Endothelial cell (in vitro differentiated cells): ENCODE measurements at places on chromosomes 2 and 18.

- DNase-seq: no peak
Measured at GRCh38 chr2:215031321-215031720, 107.1 kb downstream of the ABCA12 start.

DNA sequence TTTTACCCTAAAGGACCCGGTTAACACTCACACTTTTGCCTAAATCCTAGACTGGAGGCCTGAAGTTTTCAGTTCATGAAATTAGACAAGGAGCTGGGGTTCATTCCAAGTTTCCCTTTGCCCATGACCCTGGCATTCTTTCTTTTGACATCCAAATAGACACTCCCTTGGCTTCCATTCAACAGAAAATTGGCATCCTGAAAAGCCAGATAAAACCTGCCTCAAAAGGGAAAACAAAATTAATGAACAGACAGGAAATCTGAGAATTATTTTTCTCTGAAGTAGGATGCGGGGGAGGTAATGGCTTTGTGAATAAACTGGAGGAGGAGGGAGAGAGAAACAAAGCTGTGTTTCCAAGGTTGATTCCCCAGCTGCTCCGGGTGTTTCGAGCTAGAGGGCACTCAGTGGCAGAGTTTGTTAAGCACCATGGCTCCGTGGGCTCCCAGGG, 41.0 kb downstream of the SPP2 start:
- no peak for DNase-seq

DNA sequence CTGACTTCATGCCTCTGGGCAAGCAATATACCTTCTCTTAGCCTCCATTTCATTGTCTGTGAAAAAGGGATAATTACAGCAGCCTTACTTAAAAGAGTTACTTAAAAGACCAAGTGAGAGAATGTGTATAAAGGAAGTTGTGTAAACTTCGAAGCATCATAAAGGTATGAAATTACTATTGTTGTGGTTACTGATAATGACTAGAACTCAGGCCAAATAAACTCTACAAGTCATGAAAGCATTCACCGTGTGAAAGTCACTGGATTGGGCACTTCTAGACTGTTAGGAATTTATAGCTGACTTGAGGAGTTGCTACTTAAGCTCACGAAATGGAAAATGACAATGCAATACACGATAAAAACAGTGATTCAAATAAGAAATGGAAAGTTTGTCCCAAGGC, 67.4 kb upstream of the HAAO start:
- DNase-seq: no peak

DNA sequence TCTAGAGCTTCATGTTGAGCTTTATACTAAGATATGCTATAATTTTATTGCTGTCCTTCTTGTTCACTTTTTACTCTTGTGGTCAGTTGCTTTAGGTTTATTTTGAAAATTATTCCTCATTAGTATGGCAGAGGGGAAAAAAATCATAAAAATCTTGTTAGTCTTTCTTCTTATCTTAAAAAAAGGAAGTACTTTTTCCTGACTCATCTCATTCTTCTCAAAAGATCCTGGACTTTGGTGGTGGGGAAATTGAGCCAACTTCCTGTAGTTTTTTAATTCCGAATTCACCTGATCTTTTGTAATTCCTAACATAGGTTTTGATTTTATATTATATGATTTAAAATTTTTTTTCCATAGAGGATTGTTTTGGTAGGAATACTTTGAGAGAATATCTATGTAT, 3.8 kb downstream of the SLC4A1AP start:
- no peak for DNase-seq

- DNase-seq: no peak
Measured at GRCh38 chr2:157789256-157789655, 86.9 kb downstream of the ACVR1 start.

- DNase-seq: no peak
Measured at GRCh38 chr2:158127380-158127804, 25.7 kb downstream of the UPP2 start.

- DNase-seq: no peak
Measured at GRCh38 chr2:227617316-227618230, at the start of gene SCYGR4. Gene SCYGR4 (plus strand): TSS chr2:227617498. CDS start chr2:227617498, 0 bp downstream.

DNA sequence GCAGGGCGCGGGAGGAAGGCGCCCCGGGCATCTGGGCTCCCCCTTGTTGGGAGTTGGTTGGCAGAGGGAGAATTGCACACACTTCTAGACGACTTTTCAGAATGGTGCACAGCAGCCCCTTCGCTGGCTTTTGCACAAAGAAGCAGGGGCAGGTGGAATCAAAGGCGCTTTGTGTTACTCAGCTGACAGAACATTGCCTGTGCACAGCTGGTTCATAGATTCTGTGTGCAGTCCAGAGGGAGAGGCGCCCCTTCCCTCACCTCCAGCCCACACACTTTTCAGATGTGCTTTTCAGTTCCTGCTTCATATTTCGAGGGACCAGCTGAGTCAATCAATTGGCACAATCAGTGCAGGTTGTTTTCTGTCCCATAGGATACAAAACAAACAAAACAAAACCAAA, 348.4 kb upstream of the RAB12 start:
- DNase-seq: no peak

DNA sequence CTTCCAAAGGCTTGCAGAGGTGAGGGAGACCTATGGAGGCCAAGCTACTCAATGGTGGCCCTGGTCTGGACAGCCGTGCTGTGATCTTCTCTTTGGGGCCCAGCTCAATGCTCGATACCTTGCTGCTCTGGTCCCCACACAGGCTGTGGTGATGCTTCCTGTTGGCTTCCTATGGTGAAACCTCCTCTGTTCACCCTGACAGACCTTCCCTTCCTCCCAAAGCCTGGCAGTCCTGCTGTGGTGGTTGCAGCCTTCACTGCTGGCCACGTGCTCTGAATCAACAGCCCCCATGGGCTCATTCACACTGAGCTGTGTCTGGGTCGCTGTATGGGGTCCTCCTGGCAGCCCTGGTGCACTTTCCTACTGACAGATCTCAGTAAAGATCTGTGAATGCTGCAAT, 31.0 kb upstream of the GALR1 start:
- no peak for DNase-seq

DNA sequence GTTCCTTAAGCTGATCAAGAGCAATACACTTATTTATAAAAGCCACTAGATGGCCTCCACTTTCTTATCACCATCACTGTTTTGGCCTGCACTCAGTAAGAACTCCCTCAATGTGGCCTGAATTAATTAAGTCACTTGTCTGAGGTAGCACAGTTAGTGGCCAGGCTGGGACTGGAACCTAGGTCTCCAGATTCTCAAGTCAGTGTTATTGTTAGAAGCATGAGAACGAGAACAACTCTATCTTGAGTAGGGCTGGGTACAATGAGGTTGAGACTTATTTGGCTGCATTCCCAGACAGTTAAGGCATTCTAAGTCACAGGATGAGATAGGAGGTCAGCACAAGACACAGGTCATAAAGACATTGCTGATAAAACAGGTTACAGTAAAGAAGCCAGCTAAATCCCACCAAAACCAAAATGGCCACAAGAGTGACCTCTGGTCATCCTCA, 115.8 kb downstream of the SS18 start:
- DNase-seq: no peak

GRCh38 chr2:126771094-126771493, 115.1 kb downstream of the GYPC start:
- DNase-seq: no peak

- DNase-seq: no peak
Measured at GRCh38 chr2:223117533-223117932, 65.5 kb downstream of the KCNE4 start.

DNA sequence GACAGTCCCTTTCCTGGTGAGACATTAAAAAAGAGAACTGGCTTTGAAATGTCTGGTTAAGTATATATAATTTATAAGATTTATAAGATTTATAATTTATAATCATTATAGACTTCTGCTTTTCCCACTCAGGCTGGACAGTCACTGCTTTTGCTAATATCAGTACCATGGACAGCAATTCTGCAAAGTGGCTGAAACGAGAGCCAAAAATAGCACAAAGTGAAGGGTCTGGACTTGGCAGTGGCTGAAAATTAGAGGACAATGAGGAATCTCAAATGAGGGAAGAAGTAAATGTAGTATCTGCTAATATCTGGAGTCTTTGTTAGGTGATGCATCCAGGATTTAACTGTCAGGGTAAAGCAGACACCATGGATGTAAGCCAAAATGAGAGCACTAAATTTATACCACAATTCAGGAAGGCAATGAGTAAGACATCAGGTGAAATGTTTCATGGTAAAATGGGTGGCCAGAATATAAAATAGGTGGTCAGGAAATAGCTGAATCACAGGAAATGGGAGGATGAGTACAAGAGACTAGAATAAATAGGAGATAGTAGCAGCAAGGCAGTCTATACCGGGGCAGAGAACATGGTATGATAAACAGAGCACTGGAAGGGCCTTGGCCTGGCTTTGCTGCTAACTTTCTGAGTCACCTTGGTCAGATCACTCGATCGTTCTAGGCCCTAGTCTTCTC, 39.6 kb upstream of the BOD1L2 start:
- DNase-seq: peak; percentile 33

DNA sequence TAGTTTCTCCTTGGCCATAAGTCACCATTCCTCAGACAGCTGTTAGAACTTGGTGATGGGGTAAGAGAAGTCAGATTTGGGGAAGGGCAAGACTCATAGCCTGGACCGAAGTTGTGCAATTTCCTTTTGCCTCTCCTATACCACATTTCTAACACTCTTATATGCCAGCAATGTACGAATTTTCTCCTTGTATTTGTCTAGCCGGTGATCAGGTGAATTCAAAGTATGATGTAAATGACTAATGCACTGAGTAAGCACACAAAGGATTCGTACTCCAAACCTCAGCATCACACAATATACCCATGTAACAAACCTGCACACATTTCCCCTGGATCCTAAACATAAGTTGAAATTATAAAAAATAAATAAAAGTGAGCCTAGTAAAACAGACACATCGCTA, 1143.5 kb upstream of the CELF4 start:
- no peak for DNase-seq

- no peak for DNase-seq
Measured at GRCh38 chr18:55236150-55236931, 277.1 kb upstream of the CCDC68 start.

GRCh38 chr2:127770973-127771735, 39.8 kb downstream of the WDR33 start:
- no peak for DNase-seq

DNA sequence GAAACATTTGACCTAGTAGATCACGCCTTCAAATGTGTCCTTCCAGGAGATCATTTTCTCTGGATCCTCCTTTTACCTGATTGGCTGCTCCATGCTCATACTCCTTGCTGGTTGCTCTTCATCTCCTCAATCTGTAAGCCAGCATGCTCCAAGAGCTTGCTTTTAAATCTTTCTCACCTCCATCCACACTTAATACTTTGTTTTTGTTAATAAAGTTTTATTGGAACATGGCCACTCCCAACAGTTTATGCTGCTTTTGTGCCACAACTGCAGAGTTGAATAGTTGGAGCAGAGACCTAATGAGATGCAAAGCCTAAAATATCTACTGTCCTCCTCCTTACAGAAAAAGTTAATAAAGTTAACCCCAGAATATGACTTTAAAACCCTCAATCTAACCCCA, 60.0 kb downstream of the KLHL14 start:
- no peak for DNase-seq

DNA sequence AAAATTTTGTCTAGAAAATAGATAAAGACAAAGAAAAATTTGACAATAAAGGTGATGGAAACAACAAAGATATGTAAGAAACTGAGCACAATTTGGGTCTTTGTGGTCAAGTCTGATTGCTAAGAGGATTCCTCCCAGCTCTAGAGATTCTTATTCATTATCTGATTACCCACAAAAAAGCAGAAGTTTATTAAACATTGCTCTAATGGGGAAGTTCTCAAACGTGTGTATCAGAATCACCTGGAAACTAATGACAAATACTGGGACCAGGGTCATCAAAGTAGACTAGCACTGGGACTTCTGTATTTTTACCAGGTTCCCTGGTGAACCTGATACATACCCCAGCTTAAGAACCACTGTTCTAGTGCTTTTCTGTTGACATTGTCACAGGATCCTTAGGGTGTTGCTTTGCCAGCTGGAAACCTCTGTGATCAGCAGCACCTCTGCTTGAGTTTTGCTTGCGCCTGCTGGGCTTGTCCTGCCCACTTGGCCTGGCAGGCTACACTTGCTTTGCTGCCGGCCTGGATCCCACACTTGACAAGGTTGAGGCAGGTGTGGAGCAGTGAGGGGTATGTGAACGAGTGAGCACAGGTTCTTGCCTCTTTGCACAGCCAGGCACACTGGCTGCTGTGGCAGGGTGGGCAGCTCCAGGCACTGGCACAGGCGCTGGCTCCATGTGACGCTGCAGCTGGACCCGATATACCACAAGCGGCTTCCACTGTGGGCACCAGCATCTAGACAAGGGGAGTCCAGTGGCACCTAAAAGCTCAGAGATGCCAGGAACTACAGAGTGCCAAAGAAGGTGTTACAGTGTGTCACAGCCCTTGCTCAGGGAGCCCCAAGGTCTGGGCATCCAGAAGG, 6.2 kb upstream of the GORASP2 start:
- no peak for DNase-seq

- peak; percentile 19 for DNase-seq
Measured at GRCh38 chr18:63970809-63971205, 926 bp downstream of the SERPINB8 start.

DNA sequence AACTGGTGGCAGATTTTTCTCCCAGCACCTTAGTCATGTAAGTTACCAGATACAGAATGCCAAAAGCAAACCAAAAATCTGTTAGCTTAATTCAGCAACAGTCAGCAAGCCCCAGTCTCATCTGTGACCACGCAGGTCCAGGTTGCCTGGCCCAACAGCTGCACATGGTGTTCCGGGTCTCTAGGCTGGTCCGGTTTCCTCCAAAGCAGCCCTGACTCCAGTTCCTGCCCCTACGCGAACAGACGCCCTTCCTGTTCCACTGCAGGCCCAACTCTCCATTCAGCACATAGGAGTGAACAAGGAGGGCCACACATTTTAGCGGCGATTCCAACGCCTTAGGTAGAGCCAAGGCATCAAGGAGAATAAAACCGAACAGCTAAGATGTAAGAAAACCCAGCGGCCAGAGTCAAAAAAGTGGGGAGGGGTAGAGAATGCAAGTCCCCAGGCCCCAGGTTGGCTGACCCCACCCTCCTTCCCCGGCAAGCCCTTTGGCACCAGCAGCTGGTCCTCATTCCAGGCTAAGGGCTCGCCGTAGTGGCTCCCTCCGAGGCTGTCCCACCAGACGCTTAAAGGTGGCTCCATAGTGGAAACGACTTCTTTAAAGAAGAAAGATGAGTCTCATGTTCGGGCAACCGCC, 1.5 kb downstream of the STK25 start:
- peak; percentile 28 for DNase-seq

DNA sequence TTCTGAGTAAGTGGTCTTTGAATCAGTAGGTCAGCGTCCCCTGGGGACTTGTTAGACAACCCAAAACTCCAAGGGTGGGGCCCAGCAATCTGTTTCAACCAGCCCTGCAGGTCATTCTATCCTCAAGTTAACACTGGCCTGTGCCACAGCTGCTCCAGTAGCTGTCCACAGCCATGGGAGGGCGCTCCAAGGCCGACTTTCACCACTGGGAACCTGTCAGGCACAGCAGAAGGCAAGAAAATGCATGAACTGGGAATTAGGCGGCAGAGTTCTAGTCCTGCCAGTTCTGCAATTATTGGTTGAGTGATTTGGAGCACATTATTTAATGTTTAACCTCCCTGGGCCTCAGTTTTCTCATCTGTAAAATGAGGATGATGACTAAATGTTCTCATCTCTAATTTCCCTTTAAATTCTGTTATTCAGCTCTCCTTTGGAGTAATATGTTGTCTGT, 17.4 kb upstream of the MRPL33 start:
- peak; percentile 94 for DNase-seq

- no peak for DNase-seq
Measured at GRCh38 chr2:112772322-112772721, 7.9 kb upstream of the CKAP2L start.
